ENCODE measurements at places on chromosomes 3 and 15.
A peak's percentile ranks its signal among the peaks of the same experiment; 100 is the strongest.

GRCh38 chr15:52808441-52808840, 18.3 kb upstream of the ONECUT1 start:
- no peak for DNase-seq

DNA sequence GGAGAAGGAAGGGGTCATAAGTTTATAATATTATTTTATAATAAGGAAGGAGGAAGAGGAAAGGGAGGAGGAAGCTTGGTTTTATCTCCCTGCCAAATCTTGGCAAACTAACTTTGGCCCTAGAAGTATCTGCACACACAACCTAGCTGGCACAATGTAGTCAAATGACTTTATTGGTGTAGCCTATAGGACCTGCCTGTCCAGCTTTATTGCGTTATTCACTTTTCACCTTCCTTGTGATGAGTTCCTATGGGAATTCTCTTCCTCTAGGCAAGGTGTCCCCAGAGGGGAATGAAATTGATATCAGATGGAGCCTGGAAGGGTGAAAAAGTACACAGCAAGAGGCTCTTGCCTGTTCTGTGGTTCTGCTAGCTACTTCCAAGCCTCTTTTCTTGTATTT, 111.2 kb upstream of the SLC25A36 start:
- no peak for DNase-seq

- no peak for DNase-seq
Measured at GRCh38 chr3:143697975-143698374, 150.3 kb downstream of the SLC9A9 start.

- DNase-seq = no peak
Measured at GRCh38 chr3:194314388-194315068, 36.6 kb downstream of the CPN2 start.

DNA sequence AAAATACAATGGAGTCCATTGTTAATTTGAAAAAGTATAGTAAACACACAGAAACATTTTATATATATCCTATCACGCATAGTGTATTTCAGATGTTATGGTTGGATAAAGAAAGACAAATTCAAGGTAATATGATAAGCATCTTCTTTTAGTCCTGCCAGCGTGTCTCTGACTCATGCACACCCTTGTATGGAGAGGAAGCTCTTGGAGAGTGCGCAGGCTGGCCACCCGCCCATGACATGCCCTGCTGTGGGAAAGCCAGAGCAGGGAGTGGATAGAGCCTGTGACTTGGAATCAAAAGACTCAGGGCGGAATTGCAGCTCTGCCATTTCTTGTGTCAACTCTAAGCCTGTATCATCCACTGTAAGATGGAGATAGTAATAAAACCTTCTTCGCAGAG, 23.0 kb upstream of the COPG1 start:
- peak; percentile 20 for DNase-seq

DNA sequence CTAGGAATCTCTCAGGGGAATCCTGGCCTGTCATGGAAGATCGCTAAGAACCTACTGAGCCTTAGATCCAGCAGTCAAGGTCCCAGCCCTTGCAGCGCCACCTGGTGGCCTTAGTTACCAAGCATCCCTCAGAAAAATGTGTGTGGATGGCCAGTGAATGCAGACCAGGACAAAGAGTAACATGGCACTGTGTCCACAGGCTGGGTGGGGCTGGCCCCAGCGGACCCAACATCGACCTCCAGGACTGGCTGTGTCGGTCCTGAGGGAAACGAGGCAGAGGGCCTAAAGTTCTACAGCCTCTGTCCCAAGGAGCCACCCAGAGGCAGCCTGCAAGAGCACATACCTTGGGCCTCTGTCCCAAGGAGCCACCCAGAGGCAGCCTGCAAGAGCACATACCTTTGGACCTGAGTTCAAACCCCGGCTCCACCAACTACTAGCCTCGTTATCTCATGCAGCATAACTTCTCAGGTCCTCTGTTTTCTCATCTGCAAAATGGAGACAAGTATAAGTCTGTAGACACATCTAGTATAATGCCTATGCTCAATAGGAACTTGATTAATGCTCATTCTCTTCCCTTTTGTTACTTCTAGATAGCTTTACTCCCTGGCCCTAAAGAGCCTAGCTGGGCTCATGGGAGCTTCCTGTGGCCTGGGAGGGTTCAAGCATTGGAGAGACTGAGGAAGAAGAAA, 57.5 kb upstream of the HERC1 start:
- peak; percentile 68 for DNase-seq
